ENCODE measurements at places on chromosomes 2 and 18.

GRCh38 chr2:239767021-239767905 is 257.9 kb downstream of the NDUFA10 start:
- no peak for DNase-seq

DNA sequence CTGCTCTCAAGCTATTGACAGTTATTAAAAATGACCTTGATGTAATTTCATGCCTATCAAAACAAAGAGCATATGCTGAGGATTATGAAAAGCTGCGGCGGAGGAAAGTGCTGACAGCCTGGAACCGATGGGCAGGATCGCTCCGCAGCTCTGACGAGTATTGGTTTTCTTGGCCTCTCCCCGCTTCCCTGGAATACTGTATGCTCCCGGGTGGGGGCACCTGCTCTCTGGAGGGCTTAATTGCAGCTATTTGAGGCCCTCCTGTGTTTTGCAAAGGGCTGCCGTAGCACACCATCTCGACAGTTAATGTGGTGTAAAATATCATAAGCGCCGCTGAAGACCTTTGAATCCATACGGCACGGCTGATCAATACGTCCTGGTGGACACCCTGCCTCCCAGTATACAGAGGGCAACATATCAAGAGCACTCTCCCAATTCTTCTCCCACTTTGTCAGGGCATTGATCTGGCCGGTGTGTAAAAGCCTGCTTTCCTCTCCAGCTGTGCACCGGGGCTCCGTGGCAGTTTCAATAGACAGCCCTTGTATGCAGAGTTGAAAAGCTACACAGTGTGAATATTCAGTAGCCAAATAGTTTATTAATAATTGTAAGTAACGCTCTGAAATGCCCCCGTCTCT is 662.4 kb downstream of the GALR1 start:
- no peak for DNase-seq

- no peak for DNase-seq
Observed at GRCh38 chr2:206619011-206619410, 23.3 kb upstream of the FAM237A start.

DNA sequence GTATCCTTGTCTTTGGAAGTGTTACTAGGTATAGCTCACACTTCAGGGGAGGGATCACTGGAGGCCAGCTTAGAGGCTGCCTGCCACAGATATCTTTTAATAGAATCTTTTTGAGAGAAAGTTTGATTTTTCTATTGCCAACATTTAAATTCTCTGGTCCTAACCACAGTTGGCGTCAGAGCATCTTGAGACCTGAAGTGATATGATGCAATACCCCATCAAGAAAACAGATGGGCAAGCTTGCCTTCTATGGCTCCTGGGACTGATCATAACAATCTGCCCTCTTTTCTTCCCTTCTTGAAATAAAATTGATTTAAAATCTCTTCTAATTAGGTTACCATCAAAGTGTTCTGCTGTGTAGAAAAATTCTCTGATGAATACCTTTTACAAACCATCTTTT is 105.5 kb upstream of the ACKR3 start:
- no peak for DNase-seq

DNA sequence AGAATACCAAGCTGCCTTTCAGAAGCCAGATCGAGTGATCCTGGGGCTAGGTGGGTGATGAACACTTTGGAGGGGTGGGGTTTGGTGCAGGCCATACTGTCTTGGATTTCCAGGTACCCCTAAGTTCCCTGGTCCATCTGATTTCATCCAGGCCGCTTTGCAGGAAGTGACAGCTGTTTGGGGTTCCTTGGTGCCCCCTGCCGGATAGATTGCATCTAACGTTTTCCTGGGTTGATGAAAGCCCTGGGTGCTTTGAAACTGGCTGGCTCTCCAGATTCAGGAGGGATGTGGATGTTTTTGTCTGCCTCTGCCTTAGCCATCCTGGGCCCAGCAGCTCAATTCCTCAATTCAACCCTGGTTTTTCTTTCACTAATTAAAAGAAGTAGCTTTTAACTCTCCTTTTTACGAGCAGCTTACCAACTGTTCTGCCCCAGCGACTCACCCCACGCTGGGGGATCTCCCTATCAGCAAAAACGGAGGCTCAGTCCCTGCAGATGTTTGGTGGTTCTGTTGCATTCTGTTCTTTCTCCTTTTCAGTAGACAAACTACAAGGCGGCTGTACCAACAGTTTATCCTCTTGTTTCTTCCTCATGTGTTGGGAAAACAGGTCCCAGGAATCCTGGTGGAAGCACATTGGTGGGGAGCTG is 37.1 kb downstream of the ARHGEF4 start:
- no peak for DNase-seq

- no peak for DNase-seq
Observed at GRCh38 chr2:45169339-45170190, 160.3 kb upstream of the SIX2 start.

DNA sequence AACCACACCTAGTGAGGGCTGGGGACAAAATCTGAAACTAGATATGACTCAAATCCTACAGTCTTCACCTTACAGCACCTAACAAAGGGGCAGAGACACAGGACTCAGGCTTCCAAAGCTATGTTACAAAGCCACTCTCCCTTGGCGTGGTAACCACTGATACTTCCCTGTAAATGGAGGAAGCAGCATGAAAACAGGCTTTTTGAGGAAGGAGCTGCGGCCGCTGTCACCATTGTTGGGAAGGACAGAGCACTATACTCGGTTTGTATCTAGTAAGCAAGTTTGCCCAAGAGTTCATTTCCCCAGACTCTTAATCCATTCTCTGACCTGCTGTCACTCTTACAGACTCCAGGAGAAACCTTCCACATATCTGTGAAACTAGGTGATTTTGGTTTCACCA is 60.3 kb downstream of the LONRF2 start:
- no peak for DNase-seq

DNA sequence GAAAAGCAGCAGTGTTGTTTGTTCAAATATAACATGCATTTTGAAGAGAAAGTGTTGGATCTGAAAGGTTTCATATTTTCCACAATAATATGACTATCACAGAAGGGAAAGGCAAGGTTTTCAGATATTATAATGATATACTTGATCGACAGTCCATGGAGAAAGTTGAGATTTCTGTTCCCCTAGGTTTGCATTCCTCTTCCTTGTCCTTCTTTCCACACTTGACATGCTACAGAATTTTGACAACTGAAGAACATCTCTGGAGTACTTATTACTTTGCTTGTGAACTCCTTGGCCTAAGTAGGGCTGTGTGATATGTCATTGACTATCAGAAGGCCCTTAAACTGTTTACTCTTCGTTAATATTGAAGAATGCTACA is 46.5 kb downstream of the TMEFF2 start:
- DNase-seq, result no peak

DNA sequence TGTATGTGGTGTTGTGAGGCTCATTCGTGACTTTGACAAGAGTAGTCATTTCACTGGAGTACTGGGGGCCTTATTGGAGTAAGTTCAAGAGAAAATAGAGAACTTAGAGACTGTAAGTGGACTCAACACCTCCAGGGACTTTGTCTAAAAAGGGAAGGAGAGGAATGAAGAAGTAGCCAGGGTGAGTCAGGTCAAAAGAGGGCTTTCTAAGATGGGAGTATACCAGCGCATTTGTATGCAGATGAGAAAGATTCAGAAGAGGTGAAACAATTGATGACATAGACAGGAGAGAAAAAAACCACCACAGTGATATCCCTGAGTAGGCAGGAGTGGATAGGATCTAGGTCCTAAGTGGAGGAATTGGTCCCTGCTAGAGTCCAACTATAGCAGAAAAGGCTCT is 246.8 kb downstream of the IKZF2 start:
- no peak for DNase-seq

GRCh38 chr2:235630718-235631296 is 137.0 kb downstream of the AGAP1 start:
- DNase-seq, result no peak

- DNase-seq, result no peak
Observed at GRCh38 chr18:28511413-28511821, 334.5 kb upstream of the CDH2 start.

- no peak for DNase-seq
Observed at GRCh38 chr2:159375241-159375640, 88.7 kb upstream of the WDSUB1 start.

DNA sequence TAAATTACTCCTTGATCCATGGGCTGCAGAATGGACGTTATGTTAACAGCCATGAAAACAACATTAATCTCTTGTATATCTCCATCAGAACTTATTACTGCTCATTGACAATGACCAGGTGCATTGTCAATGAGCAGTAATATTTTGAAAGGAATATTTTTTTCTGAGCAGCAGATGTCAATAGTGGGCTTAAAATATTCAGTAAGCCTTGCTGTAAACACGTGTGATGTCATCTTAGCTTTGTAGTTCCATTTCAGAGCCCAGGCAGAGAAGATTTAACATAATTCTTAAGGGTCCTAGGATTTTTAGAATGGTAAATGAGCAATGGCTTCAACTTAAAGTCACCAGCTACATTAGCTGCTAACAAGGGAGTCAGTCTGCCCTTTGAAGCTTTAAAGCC is 26.6 kb downstream of the CFAP210 start:
- no peak for DNase-seq

DNA sequence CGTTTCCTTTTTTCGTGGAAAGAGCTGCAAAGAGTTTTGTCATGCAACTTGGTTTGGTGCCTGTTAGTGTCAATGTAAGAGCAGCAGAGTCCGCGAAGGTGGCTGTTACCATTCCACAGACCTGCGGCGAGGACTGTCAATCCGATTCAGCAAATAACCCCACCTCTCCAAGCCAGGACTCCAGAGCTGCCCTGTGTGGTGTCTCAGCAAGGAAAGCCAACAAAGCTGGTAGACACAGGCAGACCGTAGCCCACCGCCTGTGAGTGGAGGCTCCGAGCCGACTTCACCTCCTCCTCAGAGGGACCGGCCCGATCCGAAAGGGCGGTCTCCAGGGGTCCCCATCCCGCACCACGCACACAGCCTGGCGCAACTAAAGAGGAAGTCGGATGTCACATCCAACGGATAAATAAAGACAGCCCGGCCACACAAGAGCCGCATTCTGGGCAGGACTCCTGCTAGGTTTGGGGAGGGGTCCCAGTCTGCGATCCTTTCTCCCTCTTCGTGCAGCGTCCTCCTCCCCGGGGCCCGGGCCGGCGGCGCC is 819 bp downstream of the ANKRD44 start:
- DNase-seq, result no peak

DNA sequence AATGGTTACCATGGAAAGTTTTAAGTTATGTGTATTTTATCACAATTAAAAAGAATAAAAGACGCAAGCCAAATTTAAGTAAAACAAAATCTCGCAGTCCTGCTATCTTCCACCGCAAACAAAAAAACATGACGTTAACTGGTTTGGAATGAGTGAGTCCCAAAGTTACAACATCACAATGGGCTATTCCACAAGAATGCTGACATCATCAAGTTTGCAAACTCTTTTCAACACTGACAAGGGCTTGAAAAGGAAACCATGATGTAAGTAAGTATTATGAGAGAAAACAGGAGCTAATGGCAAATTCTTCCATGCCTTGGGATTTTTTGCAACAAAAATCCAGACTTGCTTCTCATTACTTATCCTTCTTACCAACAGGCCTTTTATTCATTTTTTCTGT is 31.1 kb downstream of the SIGLEC15 start:
- no peak for DNase-seq

- DNase-seq, result no peak
Observed at GRCh38 chr2:61233581-61233980, 71.6 kb downstream of the C2orf74 start.

DNA sequence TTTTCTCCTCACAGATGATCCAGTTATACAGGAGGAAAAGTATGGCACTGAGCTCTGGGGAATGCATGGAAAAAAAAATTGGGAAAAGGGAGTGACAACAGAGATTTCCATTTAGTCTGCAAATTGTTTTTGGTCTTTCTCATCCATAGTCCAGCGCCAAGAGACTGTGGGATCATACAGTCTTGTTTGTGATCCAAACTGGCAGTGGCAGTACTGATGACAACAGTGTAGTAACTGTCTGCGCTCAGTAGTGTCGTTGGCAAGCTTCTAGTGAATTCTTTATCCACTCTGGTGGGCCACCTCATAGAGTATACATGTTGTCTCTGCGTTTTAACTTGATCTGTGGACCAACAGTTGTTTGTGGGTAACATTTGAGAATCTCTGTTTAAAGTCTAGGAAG is 37.9 kb downstream of the GALNT1 start:
- DNase-seq, result no peak

- DNase-seq, result no peak
Observed at GRCh38 chr2:64329848-64330247, 124.1 kb upstream of the LGALSL start.

DNA sequence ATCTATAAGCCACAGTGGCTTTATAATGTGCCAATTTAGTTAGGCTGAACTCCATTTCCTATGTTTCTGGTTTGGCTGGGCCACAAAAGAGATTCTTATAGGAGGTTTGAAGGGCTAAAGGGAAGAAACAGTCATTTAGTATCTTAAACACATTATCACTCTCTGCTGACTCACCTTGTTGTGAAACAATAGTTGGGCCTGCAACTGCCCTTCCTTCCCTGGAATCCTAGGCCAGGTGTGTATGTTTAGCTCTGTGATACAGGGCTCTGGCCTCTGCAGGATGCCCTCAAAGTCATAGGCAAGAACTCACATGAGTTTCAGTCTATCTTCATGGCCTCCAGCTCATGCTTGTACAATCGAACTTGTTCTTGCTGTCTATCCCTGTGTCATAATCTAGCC is 400.0 kb upstream of the CELF4 start:
- no peak for DNase-seq

DNA sequence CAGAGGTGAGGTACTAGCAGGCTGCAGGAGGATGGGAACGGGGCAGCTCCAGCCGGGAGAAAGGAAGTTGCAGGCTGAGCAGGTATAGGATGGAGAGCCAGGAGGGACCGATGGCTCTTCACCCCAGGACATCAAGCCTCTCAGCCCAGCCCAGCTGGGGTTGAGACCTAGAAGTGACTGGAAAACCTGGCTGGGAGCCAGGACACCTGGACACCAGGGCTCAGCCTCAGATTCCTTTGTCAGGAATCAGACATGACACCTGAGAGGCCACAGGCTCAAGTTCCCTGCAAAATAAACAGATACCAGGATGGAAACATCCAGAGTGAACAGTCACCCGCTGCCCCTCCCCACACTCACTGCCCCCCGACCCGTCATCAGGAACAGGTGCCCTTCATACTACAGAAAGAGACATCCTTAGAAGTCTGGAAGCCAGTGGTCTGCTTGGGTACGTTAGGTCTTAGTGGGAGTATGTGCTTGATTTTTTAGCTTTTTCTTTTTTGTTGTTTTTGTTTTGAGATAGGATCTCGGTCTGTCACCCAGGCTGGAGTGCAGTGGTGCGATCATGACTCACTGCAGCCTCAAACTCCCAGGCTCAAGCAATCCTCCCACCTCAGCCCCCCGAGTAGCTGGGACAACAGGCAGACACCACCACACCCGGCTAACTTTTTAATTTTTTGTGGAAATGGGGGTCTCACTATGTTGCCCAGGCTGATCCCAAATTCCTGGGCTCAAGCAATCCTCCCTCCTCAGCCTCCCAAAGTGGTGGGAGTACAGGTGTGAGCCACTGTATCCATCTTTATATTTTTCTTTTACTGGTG is 95.7 kb upstream of the STPG4 start:
- DNase-seq, result peak; percentile 68

Data from NCI-H187 treated with DMSO at 0.1 percent for 48 hours (cell line).